ENCODE measurements at places on chromosomes 3 and 15.

DNA sequence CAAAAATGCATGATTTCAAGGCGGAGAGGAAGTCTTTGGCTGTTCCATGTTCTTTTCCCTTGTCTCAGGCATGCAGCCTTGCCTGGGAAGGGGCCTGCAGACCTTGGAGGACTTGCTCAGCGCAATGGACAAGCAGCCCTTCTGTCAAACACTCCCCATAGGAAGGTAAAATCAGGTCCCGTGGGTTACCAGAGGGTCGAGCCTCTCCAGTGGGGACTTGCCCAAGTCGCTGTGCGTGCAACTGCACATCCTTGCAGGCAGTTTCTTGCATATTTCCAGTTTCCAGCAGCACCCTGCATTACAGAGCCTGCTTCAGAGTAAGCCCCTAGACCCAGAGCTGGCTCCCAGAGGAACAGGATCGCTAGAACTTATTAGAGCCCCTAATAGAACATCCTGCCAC, 75.5 kb upstream of the KLF13 start:
- no peak for DNase-seq

DNA sequence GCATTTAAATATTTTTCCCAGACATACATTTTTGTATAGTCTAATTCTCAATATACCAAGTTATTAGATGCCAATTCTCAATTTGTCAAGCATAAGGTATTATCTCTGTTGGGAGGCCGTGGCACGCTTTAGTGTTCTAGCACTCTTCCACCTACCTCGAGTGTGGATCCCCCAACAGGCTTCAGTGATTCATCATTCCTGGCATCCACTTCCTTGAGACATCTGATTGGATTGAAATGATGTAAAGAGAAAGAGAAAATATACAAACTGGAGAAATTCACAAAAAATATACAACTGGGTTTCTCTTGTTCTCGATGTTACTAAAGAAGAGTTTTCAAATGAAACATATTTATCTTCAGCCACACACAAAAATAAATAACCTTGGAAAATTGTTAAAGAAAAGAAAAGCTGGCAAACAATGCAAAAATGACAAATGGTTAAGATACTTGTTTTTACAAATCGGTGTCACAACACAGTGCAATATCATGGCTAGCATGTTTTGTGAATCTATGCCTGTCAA, 218.0 kb upstream of the CDIN1 start:
- DNase-seq: no peak

GRCh38 chr15:65805019-65805745, 13.1 kb upstream of the DENND4A start:
- DNase-seq: no peak

DNA sequence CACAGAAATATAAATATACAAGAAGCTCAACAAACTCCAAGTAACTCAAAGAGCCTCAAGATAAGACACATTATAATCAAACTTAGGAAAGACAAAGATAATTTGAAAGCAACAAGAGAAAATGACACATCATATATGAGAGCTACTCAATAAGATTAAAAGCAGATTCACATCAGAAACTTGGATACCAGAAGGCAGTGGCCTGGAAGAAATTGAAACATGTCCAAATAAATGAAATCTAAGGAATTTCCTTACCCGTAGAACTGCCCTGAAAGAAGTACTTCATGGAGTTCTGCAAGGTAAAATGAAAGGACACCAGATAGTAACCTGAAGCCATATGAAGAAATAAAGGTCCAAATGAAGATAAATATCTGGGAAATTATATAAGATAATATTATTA, 113.9 kb downstream of the LSAMP start:
- DNase-seq: no peak

DNA sequence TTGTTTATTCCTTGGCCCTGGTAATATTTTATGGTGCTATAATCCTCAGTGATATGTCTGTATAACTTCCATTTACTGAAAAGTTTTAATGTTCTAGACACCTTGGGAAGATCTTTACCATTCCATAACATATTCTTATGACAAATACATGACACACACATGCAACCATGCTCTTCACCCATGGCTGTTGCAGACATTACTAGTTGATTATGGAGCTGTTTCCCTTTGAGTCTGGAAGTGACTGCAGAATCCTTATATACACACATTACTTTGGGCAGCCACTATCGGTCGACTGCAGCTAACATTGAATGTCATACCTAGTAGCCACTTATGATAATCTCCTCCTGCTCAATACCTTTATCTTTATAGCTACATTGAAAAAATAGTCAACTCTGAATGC, 243.1 kb upstream of the ADAMTS9 start:
- DNase-seq: no peak

GRCh38 chr3:99549220-99549619, 89.2 kb upstream of the COL8A1 start:
- no peak for DNase-seq

GRCh38 chr3:74824366-74824765, 209.9 kb upstream of the CNTN3 start:
- no peak for DNase-seq

DNA sequence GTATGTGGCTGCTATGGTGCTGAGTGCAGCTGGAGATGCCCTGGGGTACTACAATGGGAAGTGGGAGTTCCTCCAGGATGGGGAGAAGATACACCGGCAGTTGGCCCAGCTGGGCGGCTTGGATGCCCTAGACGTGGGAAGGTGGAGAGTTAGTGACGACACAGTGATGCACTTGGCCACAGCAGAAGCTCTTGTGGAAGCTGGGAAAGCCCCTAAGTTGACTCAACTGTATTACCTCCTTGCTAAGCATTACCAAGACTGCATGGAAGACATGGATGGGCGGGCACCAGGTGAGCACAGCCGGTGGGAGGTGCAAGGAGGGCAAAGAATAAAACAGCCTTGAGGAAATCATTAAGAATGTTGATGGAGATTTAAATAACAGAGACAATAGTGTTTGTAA, 2.9 kb downstream of the ADPRH start:
- DNase-seq: no peak

DNA sequence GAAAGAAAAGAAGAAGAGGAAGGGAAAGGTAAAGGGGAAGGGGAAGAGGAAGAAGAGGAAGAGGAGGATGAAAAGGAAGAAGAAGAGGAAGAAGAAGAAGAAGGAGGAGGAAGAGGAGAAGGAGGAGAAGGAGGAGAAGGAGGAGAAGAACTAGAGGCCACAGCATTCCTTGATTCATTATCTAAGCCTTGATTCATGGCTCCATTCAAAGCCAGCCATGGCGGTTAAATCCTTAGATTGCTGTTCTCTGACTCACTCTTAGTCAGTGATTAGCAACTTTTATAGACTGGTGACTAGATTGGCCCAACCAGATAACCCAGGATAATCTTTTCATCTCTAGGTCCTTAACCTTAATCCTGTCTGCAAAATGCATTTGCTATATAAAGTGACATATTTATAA, 47.6 kb downstream of the OSTN start:
- peak; percentile 62 for DNase-seq

- no peak for DNase-seq
Observed at GRCh38 chr3:113847664-113848461, 9.3 kb downstream of the GRAMD1C start.

DNA sequence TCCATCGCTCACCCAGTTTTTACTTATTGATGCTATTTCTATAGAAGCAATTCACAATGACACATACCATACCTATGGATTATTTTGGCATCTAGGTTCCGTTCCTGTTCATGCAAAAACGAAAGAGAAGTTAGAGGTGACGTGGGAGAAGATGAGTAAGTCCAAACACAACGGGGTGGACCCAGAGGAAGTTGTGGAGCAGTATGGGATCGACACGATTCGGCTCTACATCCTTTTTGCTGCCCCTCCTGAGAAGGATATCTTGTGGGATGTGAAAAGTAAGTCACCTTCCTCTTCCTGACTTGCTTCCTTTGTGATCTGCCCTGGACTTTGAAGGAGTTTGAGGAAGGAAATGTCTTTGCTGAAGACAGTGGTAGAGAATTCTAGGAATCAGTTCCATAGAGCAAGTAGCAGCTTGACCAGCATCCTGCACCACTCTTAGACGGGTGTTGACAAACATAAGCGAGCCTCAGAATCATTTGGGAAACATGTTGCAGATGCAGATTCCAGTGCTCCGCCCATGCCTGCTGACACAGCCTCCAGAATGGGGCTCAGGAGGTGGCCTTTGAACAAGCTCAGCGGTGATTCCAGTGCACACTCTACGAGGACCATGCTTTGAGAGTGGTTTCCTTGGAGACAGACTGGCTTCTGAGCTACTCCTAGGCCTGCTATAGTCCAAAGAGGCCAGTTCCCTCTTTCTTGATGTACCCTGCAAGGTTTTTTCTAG, 78.4 kb upstream of the LIMD1 start:
- no peak for DNase-seq

DNA sequence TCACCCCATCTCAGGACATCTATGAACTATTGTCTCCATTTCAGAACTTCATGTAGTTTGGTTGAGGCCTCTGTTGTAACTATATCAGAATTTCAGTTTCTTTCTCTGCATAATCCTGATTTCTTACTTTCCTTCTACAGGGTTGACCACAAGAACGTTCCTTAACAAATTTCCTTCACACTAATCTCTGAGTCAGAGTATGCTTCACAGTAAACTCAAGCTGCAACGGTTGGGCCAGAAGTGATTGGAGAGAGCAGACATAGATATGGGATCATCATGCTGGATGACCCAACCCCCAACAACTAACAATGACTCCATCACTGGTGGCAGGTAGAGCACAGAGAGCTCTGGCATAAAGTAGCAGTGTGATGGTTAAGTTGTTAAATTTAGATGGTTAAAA, 128.8 kb upstream of the OSTN start:
- DNase-seq: peak; percentile 71

DNA sequence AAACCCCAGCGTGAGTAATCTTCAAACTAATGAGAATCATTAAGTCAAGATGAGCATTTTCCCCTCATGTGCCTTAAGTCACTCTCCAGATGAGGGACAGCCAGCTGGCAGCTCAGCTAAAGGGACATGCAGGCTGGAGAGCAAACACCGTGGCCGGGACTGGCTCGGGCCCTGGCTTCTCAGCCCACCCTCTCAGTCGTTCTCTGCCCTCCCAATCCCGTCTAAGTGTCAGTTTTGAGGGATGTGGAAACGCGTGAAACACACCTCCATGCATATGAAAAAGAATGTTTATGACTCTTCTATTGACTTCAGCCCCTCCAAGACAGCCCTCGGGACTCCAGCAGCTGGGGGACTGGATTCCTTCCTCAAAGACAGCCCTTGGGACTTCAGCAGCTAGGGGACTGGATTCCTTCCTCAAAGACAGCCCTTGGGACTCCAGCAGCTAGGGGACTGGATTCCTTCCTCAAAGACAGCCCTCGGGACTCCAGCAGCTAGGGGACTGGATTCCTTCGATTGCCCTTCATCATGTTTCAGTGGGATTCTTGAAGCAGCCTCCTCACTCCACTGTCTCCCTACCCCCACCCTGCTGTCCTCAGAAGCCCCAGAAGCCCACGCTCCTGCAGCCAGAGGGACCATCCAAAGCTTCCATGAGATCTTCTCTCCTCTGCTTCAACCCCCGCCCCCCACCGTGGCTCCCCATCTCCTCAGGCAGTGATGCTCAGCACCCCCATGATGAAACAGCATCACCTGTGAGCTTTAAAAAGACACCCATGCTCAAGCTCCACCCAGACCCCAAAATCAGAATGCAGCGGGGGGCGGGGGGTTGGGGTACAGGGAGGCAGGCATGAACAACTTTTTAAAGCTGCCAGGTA, 228.9 kb downstream of the XXYLT1 start:
- DNase-seq: no peak

DNA sequence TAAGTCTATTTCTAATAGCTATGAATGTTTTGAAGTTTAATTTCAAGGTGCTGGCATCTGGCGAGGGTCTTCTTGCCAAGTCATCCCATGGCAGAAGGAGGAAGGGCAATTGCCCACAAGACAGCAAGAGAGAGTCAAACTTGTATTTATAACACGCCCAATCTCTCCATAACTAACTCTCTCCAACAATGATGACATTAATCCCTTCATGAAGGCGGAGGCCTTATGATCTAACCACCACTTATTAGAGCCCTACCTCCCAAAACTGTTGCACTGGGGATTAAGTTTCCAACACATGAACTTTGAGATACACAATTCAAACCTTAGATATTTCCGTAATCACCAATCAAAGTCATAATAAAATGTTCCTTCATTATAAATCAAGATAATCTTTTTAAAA, 406.9 kb downstream of the CNTN6 start:
- DNase-seq: no peak

- DNase-seq: no peak
Observed at GRCh38 chr15:39517122-39517855, 63.6 kb upstream of the THBS1 start.

DNA sequence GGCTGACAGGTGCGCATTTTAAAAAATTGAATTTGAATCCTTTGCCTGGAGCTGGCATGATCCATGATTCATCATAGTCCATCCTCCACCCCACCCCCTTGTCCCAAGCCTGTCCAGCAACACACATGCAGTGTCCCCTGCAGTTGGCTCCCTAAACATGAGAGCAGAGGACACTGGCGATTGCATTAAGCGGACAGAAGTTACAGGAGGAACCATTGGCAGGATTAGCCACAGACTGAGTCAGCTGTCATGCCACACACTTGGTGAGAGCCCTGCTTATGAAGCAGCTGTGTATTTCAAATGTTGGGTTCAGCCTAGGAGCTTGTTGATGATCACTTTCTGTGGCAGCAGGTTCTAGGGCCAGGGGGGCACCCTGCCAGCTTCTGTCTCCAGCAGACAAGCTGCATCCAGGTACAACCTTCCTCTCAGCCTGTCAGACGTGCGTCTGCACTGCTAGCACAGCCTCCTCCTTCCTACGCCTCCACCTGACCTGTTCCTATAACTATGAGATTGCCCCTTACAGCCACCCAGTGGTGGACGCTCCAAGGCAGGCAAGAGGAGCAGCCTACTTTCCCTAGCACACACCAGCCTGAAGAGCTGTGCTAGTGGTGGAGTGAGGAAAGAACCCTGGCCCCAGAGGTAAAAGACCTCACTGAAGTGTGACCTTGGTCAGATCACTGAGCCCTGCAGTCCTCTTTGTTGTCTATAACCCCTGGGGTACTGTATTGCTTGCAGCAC, 121.9 kb downstream of the SLCO3A1 start:
- DNase-seq: no peak

GRCh38 chr3:81214631-81215030, 546.8 kb downstream of the GBE1 start:
- DNase-seq: no peak

DNA sequence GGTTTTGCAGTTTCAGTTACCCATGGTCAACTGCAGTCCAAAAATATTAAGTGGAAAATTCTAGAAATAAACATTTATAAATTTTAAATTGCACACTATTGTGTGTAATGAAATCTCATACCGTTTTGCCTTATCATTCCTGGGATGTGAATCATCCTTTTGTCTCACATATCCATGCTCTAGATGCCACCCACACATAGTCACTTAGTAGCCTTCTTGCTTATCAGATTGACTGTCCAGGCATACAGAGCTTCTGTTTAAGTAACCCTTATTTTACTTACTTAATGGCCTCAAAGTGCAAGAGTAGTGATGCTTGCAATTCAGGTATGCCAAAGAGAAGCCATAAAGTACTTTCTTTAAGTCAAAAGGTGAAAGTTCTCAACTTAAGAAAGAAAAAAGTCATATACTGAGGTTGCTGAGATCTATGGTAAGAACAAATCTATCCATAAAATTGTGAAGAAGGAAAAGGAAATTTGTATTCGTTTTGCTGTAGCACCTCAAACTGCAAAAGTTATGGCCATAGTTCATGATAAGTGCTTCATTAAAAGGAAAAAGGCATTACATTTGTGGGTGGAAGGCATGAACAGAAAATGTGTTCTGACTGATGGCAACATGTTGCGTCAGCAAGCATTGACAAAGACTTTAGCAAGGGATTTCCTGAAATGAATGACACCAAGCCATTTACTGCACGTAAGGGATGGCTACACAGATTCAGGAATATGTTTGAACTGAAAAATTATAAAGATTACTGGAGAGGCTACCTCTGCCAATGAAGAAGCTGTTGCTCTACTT, 43.8 kb downstream of the SPATA16 start:
- DNase-seq: no peak

- peak; percentile 85 for DNase-seq
Observed at GRCh38 chr3:122533931-122534334, 19.2 kb upstream of the KPNA1 start.
